Right atrium auricular region (tissue), 2 donors: ENCODE measurements at places on chromosomes 12 and 14.

- no peak for DNase-seq
These were observed 176.1 kb downstream of the FUT8 start for GRCh38 chr14:65588426-65589140.

GRCh38 chr14:59316151-59316830 is 127.8 kb downstream of the DAAM1 start:
- no peak for DNase-seq

- DNase-seq: no peak
These were observed 12.6 kb downstream of the DTX1 start for GRCh38 chr12:113069149-113069548.

DNA sequence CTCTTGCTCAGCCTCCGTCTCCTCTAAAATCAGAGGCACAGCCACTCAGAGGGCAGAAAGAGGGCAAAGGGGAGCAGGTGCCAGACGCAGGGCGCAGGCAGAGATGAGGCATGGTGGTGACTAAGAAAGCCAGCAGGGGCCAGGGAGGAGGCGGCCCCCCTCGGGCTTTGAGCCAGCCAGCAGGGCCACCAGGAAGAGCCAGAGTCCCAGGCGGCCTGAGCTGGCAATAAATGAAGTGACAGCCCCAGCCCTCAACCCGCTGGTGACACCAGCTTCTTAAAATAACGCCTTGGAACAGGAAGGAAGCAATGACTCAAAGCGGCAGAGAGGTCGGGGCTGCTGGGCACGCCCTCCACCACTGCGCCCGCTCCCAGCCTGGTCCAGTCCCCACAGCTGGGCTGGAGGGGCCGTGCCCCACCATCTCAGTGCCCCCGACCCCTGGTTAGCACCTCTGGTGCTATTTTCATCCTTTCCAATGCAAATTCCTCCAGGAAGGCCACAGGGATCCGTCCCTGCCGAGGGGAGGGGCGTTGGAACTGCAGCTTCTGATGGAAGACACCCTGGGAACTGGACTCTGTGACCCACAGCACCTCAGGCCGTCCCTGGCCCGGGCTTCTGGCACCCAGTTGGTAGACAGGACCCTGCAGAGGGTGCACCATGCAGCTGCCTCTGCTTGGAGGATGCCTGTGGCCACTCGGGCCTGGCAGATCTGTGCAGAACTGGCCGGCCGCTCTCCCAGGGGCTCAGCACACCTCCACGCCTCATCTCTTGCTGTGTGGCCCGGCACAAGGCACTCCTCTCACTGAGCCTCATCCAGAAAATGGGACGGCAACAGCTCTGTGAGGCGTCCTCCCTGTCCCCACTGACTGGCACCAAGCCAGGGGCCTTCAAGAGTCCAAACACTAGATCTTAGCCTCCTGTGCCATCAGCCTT is 113.7 kb downstream of the NCOR2 start:
- peak; percentile 95 for DNase-seq

DNA sequence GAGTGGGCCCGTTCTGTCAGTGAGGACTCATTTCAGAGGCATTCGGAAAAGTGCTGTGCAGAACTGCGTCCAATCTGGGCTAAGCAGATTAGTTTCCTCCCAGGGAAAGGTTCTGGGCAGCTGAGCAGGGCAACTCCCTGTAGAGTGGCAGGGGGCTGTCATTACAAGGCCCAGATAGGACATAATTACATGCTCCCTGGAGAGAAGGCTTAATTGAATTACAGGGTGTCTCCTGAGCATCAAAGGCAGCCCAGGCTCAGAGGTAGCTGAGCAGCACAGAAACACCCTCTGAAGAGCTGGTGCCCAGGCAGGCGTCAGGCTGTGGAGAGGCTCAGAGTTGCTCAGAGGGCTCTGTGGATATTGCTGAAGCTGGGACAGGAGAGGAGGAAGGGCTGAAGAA is 36.0 kb downstream of the SLC8A3 start:
- no peak for DNase-seq
